ENCODE measurements at places on chromosomes 16 and 17.

GRCh38 chr17:37025238-37025637 is 76.5 kb downstream of the AATF start:
- no peak for DNase-seq

DNA sequence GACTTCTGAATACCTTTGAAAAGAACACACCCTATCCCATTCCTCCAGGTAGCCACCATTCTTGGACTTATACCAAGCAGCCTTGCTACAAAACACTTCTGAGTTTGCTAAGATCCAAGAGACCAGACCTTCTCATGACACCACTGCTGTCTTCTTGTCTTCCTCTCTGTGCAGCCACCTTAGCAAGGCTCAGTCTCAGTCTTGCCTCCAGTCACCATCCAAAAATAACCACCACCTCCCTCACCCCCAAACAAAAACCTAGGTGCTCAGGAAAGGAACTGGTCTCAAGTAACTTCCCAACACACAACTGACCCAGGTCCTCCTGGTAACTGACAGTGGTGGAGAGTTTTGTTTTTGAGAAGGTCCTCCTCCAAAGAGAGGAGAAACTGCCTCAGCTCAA is 90.9 kb upstream of the CORO6 start:
- DNase-seq, result no peak

GRCh38 chr17:4167786-4168185 is 24.8 kb downstream of the CYB5D2 start:
- DNase-seq, result peak; percentile 58

- DNase-seq, result no peak
These were observed 148.9 kb downstream of the ITFG1 start for GRCh38 chr16:47311738-47312505.

DNA sequence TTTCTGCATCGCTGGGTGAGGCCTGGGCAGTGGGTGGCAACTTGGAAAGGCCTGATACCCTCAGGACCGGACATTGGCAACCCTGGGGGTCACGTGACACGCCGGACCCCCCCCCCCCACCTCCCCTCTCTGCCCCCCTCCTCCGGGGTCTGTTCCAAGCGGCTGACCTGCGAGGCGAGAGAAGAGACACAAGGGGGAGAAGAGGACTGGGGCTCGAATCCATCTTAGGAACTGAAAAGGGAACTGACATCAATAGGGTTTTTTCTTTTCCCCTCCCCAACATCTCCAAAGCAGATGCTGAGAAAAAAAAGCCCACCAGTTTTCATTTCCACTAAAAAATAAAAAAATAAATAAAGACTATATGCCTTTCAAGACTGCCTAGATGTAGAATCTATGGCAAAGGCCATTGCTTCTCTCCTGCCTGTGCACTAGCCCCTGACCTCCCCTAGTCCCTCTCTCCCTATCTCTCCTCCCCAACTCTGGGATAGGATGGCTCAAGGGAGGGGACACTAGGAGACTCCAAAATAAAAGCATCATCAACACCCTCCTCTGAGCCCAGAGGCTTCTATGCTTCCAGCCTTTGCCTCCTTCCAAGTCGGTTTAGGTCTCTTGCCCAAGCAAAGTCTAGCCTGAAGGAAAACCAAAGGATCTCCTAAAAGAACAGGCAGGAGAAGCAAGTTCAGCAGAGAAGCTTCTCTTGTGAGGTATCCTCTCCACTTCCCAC is 7.7 kb upstream of the HOXB2 start:
- no peak for DNase-seq

DNA sequence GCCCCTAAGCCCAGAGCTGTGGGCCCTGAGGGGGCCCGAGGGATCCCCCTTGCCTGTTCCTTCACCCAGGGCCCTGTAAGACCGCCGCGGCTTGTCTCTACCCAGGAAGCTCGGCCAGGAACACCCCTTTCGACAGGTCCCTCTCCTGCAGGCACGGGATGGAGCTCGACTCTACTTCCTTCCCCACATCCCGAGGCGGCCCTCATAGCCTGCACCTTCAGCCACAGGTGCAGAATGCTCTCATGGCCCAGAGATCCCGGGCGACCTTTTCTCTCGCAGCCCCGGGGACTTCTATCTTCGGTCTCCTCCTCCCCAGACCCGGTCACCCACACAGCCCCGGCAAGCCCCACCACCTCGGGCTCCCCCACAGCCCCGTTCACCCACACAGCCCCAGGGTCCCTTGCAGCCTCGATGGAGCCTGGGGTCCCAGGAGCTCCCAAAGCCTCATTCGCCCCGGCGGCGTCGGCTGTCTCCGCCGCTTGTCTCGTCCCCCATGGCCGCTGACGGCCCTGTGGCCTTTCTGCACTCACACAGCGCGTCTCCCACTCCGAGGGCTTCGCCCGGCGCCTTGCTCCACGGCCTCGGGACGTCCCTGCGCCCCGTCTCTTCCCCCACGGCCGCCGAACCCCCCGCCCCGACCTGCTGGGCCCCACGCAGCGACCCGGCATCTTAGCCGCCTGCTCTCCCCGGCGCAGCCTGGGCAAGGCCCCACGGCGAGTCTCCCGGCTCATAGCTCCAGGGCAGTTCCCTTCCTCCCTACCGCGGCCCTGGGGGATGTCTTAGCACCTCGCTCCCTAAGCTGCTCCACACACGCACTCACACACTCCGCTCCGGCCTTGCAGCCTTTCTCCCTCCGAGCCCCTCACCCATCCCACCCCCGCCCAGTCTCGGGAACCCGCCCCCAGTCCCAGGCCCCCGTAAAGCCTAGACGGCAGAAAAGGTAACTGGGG is 650 bp downstream of the KIAA0753 start:
- peak; percentile 64 for DNase-seq

DNA sequence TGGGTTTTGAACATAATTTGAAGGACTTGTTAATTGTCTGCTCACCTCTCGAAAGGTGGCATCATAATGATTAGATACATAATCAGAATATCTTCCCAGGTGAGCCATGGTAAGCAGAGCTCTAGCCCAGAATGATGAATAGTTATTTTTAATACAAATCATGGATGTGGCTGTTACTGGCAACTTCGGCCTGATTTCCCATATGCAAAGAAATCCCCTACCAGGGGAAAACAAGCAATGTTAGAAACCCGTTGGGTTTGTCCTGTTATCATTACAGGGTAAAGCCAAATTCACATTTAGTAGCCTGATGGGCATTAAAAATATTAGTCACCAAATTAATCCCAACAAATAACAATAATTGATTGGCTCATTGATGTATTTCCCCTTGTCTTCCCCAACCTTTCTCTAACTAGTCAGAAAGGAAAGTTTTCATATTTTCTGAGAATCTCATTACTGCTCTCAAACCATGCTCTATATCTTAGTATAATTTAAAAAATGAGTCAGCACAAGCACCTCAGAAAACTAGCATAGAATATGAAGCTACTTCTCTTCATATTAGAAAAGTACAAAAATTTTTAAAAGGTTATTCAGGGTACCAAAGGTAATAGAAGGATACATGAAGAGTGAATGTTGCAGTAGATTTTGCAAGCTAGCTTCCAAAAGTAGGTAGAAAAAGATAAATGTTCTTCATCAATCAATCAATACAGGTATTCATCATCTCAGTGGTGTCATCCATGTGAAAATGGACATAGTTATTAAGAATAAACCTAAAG is 5.0 kb downstream of the STAT5B start:
- no peak for DNase-seq

GRCh38 chr17:58229881-58230280 is 8.5 kb upstream of the LPO start:
- DNase-seq, result no peak

DNA sequence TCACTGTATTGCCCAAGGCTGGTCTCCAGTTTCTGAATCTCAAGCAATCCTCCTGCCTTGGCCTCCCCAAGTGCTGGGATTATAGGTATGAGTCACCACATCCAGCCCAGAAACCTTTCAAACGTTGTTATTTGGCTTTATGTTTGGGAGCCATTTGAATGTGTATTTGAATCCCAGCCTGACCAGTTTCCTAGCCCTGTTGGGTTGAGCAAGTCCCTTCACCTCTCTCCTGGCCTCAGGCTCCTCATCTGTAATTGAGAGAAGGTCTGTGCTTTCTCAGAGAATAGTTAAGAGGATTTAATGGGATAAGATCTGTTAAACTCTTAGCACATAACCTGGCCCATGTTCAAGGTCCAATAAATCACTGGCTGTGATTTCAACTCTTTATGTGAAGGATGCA is 385.8 kb upstream of the RBFOX1 start:
- DNase-seq, result no peak

GRCh38 chr17:70808596-70808995 is 639.3 kb downstream of the KCNJ2 start:
- peak; percentile 28 for DNase-seq

Data from hematopoietic multipotent progenitor cell treated with erythropoietin and hydrocortisone succinate and interleukin-3 and kit ligand, for 6 days (in vitro differentiated cells).